GM13977 (cell line): ENCODE measurements at places on chromosomes 2 and 18.

DNA sequence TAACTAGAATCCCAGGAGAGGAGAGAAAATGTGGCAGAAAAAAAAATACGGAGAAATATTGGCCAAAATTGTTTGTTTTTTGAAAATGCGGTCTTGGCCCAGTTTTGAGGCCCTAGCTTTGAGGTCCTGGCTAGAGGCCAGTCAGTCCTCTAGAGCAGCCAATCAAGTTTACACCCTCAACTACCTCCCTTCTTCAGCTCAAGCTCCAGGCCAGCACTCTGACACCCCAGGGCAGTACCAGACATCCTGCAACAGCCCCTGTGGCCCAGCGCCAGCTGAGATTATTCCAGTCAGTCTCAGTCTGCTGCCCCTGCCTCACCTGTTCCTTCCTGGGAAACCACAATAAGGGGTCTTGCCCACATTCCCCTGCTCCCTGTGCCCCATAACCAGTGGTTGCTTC lies 107.7 kb downstream of the UGGT1 start:
- DNase-seq = no peak

DNA sequence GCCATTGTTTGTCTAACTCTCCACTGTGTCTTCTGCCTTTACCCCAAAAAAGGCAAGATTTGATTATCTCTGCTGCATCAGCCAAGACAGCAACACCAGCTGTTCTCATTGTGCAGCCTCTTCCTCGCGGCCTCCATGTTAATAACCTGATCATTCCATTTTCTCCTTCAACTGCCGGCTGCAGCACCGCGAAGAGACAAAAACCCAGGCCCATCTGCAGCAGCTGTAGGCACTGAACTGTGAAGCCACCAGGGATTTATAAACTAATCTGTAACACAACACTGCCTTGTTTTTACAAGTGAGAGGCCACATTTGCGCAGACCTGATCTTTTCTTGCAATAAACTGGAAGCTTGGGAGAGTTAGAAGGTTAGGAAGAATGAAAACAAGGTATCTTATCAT lies 147.8 kb downstream of the SATB2 start:
- no peak for DNase-seq

DNA sequence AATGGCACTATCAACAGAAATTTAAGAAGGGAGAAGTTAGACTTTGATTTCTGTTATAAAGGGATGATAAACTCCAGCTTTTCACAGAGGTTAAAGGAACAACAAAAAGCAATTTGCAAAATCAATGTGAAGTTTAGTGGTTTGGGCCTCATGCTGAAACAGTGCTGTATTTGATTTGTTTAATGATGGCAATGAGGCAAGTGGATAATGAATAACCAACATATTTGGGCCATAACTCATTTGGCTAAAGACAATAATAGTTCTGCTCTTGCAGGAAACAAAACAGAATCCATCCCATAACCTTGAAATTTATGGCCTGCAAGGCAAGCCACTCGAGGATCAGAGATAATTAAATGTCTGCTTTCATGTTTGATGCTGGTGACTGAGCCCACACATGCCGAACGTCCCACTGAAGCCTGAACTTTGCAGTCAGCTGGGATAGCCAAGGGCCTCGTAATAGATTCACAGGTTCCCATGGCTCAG lies 56.5 kb downstream of the TPGS2 start:
- no peak for DNase-seq

GRCh38 chr2:233079473-233079877 lies 19.3 kb downstream of the INPP5D start:
- DNase-seq = no peak

- DNase-seq = no peak
These were observed 162.2 kb upstream of the PGAP1 start for GRCh38 chr2:197088694-197089093.

- DNase-seq = no peak
These were observed 986.7 kb upstream of the CDH2 start for GRCh38 chr18:29163596-29163995.

GRCh38 chr18:70195852-70196434 lies 9.5 kb downstream of the RTTN start:
- peak; percentile 27 for DNase-seq

- DNase-seq = no peak
These were observed 520.6 kb downstream of the TNS1 start for GRCh38 chr2:217482056-217482710.

- DNase-seq = peak; percentile 42
These were observed 34.0 kb downstream of the TTLL4 start for GRCh38 chr2:218744615-218745014.
